ENCODE measurements at places on chromosomes 1 and 21.

GRCh38 chr1:98865796-98866195 lies 138.9 kb downstream of the PLPPR5 start:
- no peak for DNase-seq

DNA sequence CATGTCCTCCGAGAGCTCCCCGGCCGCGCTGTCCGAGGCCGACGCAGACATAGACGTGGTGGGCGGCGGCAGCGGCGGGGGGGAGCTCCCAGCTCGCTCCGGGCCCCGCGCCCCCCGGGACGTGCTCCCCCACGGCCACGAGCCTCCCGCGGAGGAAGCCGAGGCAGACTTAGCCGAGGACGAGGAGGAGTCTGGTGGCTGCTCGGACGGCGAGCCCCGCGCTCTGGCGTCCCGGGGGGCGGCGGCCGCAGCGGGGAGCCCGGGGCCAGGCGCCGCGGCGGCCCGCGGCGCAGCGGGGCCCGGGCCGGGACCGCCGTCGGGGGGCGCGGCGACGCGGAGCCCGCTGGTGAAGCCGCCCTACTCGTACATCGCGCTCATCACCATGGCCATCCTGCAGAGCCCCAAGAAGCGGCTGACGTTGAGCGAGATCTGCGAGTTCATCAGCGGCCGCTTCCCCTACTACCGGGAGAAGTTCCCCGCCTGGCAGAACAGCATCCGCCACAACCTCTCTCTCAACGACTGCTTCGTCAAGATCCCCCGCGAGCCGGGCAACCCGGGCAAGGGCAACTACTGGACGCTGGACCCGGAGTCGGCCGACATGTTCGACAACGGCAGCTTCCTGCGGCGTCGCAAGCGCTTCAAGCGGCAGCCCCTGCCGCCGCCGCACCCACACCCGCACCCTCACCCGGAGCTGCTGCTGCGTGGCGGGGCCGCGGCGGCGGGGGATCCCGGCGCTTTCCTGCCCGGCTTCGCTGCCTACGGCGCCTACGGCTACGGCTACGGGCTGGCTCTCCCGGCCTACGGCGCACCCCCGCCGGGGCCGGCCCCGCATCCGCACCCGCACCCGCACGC lies 547 bp downstream of the FOXD2 start:
- no peak for DNase-seq

GRCh38 chr1:44267438-44267837 lies 54.2 kb downstream of the DMAP1 start:
- no peak for DNase-seq

DNA sequence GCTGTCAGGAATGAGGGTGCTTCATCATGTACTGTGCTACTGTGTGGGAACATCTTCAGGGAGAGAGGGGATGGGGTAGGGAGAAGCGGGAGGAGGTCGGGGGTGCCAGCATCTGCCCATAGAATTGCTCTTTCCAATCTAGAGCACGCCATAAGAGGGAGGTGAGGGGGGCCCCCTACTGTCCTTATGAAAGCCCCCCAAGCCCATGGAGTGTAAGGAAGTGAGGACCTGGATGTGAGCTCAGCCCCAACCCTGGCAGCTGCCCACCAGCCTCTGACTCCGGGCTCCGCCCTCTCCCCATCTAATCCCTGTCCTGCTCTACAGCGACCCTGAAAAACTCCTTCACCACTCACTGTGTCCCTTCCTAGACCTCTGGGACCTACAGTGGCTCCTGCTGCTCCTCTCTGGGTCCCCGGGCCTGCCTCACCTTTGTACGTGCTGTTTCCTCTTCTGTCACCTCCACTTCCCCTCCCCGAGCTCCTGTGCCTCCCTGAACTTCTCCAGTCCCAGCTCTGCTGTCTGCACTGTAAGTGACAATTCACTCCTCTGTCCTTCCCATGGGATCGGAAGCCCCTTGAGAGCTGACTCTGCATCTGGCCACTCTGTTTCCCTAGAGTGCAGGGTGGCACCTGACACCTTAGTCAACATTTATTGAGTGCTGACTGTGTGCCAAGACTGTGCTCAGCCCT lies 269.4 kb downstream of the PTPRU start:
- DNase-seq: no peak

GRCh38 chr21:35232545-35233176 lies 183.6 kb upstream of the RUNX1 start:
- DNase-seq: no peak

DNA sequence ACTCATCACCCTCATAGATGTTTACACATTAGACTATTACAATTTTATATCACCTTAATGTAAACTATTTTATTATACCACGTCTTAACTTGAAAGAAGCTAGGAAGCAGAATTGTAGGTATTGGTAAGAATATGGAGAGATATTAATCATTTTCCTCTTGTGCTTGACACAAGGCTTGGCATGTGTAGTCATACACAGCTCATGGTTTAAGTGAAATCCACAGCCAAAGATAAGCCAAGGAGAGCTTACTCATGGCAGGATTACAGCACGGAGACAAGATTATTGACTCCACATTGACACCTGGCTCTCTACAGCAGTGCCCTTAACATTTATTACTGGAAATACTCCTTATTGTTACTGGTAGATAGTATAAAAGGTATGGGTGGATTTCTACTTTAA lies 68.4 kb upstream of the ADGRL4 start:
- no peak for DNase-seq

- DNase-seq: no peak
Measured at GRCh38 chr21:38979271-38980121, 173.8 kb downstream of the ETS2 start.

DNA sequence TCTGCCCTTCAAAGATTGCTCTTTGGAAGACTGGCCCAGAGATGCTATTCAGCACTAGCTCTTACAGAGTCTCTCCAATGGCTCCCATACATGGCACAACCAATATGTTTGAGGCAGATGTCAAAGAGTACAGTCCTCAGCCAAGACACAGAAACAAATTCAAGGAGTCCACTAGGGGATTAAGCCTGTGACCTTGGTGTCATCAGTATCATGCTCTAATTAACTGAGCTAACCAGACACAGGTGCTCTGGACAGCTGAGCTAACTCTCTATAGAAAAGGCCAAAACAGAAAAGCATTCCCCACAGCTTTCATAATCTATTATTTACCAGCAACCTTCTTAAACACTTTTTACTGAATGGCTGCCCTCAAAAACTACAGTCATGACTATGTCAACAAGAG lies 666.0 kb upstream of the PLXNA2 start:
- DNase-seq: no peak

GRCh38 chr1:9240914-9241820 lies 6.6 kb downstream of the H6PD start:
- DNase-seq: no peak

DNA sequence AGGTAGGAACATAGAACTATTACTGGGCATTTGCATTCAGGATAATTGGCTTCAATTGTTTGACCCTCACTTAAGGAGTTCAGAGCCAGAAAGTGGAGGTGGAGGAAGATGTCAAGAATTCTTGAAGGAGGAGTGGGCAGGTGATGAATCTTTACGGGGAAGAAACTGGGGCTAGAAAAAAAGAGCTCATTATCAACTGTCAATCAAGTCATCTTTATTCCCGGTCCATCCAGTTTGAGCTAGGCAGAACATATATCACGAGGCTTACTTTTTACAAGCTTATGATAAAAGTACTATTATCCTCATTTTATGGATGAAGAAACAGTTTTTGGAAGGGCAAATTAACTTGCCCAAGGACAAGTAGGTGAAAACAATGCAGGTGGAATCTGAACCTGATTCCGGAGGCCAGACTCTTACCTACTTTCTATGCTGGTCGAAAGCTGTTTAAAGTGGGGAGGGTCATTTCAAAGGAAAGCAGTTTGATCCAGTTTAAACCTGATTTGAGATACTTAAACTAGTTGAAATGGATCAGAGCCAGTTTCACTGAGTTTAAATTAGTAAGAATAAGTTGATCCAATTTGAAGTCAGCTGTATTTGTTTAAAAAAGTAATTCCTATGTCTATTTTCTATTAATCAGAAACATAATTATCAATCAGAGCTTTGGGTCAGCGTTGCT lies 13.3 kb upstream of the NBL1 start:
- no peak for DNase-seq

DNA sequence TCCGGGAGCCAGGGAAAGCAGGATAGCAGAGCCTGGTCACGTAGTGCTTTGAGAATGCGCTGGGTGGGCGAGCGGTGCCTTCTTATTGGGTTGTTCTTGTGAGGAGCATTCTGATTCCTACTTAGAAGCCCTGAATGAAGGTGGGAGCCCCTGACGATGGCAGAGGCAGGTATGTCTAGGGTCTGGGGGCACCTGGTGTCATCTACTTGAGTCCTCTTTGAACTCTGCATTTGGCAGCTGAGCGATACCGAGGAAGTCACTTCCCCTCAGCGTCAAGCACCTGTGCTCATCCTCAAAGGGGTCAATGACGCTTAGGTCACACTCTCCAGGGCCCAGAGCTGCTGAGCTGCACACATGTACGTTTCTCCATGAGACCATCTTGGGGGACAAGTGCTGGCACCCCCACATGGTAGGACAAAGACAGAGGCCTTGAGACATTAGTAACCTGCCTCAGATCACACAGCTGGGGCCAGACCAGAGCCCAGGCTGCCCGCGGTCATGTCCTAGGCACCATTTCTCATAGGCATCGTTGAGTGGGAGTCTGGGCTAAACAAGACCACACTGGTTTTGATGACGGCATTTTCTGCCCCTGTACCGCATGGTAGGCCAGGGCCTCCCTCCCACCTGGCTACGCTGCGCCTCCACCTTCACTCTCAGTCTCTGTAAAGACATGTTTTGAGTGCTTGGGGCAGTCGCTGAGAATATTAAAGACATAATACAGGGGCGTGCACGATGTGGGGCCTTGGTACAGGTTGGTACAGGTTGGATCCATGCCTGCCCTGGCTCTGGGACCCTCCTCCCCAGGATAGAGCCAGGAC lies 69.1 kb upstream of the ABCG1 start:
- DNase-seq: no peak

DNA sequence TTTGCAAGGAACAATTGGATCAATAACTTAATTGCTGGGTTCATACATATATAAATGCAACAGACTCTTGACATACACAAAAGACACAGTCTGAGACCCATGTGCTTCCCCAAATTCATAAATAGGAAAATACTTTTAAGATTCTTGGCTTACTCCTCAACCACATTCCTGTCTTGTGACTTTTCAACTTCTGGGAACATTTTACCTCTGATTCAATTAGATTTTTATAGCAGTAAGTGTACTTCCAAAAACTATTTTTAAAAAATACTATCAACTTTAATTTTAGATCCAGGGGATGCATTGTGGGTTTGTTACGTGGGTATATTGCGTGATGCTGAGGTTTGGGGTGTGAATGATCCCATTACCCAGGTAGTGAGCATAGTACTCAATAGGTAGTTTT lies 406.7 kb downstream of the RPS6KC1 start:
- no peak for DNase-seq

DNA sequence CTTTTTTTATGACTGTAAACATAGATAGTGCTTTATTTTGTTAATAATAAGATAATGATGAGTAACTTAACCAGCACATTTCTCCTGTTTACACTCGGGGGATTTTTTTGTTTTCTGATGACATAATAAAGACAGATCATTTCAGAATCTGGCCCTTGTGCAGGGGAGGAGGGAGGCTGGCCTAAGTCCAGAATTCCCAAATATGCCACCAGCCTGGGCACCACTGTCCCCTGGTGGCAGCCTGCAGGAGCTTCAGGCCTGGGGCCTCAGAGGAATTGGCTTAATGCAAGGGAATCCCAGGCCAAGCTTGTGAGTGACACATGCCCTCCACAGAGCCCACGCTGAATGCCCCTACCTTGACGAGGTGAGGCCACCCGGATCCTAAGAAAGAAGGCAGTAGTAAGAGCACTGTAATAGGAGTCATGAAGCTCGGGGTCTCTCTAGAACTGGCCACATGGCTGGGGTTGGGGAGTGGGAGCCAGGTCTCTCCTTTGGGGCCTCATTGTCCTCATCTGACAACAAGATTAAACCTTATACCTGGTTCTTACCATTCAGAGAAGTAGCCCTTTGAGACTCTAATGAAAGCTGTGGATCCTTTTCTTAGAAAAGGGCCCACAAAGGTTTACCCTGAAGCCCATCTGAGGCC lies 24.1 kb downstream of the ETNK2 start:
- DNase-seq: no peak

GRCh38 chr1:24696041-24696755 lies 49.0 kb upstream of the CLIC4 start:
- DNase-seq: no peak

DNA sequence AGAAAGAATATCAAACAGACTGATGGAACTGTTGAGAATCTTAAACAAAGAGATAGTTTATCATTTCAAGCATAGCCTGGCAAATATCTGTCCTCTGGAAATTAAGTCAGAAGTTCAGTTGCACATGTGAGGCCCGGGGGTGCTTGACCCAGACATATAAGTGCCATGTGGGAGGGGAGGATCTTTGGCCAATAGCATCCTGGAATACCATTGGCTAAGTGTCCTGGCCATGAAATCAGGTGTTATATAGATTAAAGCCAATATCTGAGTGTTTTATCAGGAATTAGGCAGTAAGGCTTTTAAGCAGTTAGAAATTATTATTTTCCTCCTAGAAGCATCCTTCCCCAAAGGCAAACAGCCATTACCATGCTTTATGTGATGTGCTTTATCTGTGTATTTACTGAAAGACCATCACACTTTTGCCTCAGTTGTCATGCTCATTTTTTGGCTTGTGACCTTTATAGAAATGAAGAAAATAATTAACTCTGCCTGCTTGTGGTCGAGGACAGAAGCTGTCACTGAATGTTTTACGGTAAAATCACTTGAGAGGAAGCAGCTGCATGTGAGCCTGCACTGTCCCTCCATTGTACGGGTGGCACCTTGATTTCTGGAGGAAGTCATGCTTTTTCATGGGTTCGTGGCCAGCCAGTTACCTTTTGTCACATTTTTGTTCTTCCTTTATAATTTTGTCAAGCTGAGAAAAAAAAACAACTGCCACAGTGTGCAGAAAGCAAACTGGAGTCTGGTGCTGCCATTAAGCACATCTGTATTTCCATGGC lies 259.9 kb upstream of the FMN2 start:
- DNase-seq: no peak

DNA sequence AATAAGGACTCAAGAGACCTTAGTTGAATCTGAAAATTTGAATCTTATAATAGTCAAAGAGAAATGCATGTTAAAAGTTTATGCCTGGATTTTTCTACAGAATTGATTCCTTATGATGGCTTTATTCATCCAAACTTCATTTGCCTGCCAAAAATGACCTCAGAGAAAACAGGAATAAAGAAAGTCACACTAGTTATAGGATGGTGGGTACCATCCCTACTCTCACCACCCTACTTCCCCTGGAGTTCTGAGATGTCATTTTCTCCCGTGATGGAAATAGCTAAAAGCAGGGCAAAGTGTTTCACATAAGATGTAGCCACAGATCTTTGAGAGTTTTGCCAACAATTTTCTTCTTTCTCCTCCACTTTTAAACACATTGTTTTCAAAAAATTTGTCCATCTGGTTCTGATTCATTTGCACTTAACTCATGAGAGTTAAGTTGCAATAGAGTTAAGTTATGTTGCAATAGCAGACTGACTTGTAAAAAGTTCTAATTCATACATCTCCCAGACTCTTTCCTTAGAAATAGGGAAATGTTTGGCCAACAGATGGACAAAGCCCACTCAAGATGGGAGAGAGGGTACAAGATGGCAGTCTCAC lies 384.6 kb downstream of the PLPP3 start:
- no peak for DNase-seq

- DNase-seq: no peak
Measured at GRCh38 chr1:197314682-197315081, 46.6 kb downstream of the CRB1 start.
